ENCODE measurements at places on chromosomes 2 and 18.

DNA sequence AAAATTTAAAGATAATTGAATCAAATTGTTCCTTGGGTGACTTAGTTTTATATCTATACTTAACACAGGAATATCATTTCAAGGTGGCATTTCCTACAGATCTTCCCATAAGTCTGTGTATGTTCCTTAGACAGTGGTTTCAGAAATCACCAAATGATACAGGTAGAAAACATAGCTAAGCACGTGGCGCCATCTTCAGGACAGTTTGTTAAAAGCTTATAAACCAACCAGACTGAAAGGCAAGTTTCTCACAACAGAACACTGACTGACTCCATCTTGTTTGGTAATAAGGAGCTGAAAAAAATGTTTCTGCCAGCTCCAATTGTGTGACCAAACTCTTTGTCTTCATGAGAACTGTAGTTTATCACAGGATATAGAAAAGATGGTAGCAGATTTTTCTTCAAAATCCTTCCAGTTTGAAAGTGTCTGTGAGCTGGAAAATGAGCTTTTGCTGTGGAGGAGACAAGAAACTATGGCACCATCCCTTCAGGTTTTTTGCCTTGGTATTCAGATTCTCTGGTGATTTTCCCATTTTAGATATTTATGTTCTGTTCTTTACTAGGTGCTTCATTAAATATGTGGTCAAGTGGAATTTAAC, 34.8 kb upstream of the NEUROD1 start:
- DNase-seq: peak; percentile 39

DNA sequence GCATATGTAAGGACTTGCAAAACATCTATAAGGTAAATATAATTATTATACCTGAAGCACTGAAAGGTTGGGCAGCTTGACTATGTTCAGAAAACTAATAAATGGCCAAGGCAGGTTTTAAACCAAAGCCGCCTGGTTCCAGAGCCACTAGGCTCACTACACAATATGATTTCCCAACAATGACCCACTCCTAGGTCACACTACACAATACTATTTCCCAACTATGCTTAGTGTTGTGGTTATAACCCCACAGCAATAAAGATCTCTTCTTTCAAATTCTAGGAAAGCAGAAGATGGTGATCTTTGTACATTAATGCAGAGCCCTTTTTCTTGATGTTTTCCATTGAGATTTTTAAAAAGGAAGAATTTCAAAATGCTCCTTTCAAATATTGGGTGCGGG, 180.4 kb downstream of the CYRIA start:
- no peak for DNase-seq

DNA sequence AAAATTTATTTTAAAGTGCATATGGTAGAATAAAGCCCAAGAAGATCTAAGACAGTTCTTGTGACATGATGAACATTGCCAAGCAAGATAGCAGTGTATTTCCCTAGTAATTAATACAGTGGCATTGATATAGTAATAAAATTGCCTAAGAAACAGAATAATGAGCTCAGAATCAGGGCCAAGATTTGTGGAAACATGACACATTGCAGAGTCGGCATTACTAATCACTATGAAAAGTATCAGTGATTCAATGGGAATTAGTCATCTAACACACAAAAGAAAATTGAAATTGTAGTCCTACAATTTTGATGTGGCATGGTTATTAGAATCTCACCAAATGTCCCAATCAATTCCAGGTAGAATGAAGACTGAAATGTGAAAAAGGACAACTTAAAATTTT, 243.0 kb upstream of the CYRIA start:
- DNase-seq: no peak

GRCh38 chr2:129058981-129059380, 740.3 kb upstream of the HS6ST1 start:
- DNase-seq: no peak

DNA sequence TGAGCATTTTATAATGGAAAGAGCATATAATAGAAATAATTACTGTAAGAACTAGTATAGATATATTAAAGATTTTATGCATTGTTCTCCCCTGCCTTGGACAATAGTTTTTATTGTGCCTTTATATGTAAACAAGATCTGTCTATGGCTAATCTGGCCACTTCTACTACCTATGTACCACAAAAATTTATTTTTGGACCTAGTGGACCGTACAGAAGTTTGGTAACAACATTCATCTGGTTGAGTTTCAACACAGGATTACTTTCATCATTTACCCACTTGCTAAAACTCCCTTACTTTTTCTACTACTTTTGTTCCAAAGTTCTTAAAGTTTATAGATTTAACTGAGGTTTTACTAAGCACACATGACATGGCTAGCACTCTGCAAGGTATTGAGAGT, 13.2 kb upstream of the MYOM1 start:
- no peak for DNase-seq

DNA sequence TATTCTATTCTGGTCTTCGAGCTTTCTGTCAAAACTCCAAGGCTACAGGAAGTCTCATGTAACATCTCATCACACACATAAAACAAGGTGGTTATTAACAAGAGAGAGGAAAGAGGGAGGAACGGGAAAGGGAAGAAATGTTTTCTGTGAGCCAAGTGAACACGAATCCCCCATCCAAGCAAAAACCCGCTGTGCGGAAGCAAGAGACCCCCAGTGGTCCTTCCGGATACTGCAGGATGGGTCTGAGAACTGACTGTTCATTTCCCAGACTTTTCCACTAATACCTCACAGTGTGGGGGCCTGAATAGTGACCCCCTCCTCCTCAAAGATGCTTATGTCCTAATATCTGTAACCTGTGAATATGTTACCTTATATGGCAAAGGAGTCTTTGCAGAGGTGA, 19.0 kb upstream of the DIPK1C start:
- DNase-seq: no peak

DNA sequence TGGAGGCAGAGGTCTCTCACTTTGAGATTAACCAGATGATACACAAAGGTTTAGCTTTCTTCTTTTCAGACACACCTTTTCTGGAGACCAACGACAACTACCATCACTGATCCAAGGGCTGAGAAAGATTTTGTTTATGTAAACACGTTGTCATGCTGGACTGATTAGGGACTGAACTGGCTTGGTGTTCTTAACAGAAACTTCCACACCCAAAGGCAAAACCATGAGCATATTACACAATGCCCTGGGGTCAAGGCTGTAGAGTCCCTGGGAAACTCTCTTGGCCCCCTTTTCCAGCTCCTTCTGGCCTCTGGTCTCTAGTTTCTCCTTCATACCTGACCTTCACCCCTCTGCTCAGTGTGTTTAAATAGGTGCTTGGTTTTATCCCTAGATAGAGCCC, 447.0 kb upstream of the TCF4 start:
- DNase-seq: no peak

- DNase-seq: no peak
These were observed 746.9 kb upstream of the CELF4 start for GRCh38 chr18:38312532-38312931.

- no peak for DNase-seq
These were observed 568.1 kb downstream of the KCNJ3 start for GRCh38 chr2:155266583-155266982.

- no peak for DNase-seq
These were observed 32.6 kb downstream of the ARL4C start for GRCh38 chr2:234464291-234464645.

GRCh38 chr18:71327850-71328249, 1039.0 kb downstream of the SOCS6 start:
- no peak for DNase-seq

DNA sequence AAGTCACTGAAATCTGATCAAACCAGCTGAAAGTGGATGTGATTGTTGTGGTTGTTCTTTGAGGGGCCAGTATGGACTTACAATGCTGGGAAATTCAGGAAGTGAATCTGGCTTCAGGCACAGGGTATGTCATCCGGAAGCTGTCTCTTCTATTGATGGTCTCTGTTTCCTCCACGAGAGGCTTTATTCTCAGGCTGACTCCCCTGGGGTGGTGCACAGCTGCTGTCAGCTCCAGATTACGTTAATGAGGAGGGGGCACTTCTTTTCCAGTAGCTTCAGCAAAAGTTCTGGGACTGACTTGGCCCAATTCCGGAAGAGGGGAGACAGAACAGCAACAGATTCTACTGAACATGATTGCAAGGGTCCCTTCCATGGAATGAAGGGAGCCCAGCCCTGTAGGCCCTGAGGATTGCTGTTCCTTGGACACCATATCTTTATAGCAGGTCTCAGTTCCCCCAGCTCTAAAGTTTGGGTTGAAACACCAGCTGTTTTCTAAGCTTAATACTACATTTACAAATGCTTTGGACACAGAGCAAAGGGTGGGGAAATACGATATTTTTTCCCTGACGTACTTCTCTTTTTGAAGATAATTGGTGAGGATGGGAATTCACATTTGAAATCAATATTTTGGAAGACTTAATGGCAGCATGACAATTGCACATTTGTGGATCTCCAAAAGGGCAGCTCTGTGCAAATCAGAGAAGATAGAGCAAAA, 400.9 kb downstream of the TSN start:
- DNase-seq: no peak

DNA sequence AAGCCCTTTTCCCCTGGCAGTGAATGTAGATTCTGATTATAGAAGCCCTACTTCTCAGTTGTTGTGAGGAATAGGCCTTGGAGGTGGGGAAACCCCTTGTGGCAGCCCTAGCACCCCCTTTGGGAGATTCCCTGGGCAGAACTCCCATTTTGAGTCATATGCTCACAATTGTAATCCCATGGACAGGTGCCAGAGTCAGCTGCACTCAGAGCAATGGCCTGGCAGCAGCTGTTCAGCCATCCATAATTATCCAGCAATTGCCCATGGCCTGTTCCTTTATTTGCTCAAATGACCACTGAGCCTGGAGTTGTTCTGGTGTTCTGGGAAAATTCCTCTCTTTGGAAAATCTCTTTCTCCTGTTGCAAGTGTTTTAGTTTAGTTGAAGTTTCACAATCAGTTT, 71.7 kb downstream of the PTRHD1 start:
- no peak for DNase-seq

DNA sequence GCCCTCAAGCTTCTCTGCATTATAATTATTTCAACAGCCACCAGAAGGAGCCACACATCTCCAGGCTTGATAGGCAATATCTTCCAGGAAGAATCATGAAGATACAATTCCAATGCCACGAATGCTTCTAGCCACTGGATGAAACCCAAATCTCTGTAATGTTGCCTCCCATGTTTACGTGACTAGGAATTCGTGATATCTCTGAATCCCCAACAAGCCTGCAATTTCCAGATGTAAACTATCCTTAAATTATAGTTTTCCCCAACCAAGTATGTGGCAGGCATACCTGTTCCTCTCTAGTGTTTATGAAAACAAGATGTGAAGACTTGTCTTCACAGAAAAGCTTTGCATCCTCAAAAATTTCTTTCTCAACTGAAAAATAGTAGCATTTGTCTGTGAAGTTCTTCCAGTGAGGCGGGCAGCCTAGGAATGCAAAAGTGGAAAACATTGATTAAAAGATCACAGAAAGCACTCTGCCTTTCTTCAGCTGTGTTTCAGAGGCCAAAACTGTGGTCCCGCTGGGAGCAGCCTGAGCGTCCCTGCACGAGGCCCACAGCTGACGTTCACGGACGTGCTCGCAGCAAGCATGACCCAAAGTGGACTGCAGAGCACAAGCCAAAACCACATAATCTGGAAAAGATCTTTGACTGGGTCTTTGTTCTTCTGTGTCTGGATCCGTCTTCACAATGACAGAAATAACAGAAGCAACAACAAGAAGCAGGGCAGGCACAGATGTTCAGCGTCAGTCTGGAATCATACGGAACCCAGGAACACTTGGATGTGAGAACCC, 65.1 kb upstream of the THOC1 start:
- no peak for DNase-seq

DNA sequence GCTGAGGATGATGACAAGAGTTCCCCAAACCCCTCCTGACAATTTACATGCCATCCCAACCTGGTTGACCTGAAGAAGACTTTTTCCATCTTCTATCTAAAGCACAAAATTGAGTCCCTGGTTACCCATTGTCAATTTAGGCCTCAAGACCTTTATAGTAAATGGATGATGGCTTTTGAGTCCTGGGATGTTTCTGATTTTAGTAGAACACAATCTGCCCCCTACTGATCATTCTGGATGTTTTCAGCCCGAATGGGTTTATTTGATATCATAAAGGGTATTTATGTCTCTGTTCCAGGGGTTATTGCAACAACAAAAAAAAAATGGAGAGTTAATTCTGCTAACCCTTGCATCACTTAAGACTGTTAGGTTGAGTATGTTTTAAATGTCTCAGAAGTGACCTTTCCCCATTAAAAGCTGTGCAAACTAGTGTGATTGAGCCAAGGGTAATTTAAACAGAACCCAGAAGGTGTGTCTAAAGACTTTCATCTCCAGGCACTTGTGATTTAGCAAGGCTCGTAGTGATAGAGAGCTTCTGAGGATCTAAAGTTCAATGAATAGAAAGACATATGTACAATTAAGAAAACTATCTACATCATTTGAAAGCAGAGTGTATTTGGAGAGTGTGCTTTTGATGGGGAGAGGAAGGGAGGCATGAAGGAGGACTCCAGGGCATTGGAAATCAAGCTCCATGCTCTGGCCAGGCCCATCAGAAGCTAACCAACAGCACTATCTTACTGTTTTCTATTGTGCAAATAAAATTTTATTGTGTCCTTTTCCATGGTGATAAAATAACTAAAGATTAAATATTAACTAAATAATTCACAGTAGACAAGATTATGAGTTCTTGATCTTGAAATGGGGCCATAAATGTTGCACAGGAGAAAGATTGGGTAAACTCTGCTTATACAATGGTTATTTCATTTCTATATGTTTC, 96.6 kb upstream of the NOSTRIN start:
- no peak for DNase-seq

DNA sequence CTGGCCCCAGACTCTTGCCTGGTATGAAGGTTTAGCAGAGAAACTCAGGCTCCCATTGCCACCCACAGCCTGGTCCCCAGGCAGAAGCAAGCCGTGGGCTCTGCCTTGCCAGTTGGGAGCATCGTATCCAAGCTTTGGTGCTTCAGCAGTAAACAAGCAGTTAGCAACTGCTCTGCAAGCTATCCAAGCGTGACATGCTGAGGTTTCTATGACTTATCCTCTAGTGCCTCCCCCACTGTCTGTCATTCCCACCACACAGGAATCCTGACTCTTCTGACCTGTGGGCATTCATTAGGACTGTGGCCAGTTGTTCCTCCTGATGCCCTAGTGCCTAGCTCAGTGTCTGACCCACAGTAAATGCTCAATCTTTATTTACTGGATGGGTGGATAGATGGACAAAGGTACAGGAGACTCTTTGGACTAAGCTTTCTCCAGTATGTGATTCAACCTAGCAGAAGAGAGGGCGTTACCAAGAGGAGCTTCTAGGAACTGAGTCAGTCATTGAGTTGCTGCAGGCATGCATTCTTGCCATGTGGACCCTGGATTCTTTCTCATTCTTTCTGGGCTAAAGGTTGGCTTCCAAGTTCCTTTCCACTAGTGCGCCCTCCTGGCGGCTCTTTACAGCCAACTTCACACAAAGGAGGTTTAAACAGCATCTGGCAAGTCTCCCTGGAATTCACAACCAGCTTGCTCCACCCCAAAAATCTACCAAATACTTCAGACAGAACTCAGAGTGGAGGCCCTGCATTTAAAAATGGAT, 40.6 kb upstream of the MRPL19 start:
- no peak for DNase-seq

- no peak for DNase-seq
These were observed 114.1 kb upstream of the TRIB2 start for GRCh38 chr2:12602661-12603060.

All from stimulated activated CD8-positive, alpha-beta memory T cell treated with anti-CD3 and anti-CD28 coated beads, Interleukin-4, amount 100 ng/mL, for 1 hour (primary cell).